ENCODE measurements at places on chromosomes 5 and 9.

- DNase-seq = no peak
Observed at GRCh38 chr9:21305213-21305612, at the start of gene IFNA5. TSS of gene IFNA5 (minus strand) at chr9:21305313. CDS start at chr9:21305256, 57 bp downstream.

DNA sequence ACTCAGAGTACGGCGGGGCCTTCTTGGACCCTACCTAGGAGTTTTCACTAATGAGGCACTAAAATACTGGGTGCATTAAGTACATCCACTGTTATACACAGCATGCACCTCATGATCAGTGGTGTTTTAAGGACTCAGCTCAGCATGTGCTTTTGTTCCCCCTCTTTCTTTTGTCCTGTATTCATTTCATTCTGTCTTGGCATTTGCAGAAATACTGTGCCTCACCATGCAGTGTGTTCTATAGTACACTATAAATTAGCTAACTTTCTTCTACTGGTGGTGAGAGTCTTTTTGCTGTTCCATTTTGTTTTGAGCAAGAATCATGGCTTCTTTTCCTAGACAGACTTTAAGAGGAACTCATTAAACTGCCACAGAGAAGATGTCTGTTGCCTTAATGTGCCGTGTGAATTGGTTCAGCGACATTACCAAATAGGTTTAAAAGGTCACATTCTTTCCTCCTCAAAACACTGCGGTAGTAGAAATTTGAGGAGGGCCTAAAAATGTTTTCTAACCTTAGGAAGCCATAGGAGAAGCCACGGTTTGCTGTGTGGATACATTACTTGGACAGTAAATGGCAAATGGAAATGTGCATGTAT lies 276.6 kb downstream of the MAST4 start:
- no peak for DNase-seq

DNA sequence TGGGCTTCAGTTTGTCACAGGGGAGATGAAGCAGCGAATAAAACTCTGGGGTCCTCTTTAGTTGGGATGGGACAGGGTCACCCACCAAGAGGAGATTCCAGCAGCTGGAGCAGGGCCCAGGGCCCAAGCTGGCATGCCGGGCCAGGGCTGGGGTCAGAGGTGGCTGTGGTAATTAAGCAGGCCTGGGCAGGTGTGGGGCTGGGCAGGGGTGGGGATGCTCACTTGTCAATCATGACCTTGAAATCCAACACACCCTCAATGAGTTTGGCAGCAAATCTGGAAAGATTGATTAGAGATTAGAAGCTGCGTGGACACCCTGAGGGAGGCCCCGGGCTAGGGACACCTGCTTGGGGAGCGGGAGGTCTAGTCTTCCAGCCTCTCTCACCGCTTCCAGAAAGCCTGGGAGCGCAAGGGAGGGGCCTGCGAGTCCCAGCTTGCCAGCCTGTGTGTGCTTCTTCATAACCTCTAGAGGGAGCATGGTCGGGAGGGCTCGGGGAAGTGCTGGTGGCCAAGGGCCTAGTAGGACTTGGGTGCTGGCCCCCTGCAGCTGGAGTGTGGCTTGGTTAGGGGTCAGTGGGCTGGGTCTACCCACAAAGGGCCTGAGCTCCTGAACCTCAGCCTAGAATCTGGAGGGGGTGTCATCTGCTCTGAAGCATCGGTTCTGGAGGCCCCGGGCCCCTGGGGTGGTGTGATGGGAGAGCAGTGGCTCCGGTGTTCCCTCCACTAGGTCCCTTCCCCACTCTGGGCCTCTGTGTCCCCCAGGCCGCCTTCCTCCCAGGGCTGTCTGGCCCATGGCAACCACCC lies 7.6 kb downstream of the CRAT start:
- DNase-seq = no peak

DNA sequence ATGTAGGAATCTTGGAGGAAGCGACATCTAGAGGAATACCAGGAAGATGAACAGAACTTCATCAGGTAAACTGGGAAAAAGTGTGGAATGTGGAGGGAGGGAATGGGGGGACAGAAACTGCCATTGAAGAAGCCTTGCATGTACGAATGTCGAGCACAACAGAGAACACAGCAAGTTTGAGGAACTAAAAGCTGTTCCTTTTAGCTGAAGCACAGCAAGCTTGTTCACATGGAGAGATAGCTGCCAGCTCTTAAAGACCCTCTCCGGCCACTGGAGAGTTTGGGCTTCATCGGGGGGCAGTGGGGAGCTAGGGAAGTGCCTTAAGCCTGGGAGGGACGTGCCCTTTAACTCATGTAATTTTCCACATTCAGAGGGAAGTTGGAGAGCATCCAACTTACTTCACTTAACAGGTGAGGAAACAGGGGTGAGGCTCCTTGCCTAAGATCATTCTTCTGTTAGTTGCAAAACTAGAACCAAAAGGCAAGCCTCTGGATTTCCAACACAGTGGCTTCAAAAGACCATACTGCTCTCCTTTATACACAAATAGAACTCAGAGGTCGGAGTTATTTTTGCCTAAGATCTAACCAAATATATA lies 2.3 kb upstream of the CYFIP2 start:
- no peak for DNase-seq

GRCh38 chr5:39274398-39275085 lies 55.2 kb upstream of the FYB1 start:
- DNase-seq = no peak

DNA sequence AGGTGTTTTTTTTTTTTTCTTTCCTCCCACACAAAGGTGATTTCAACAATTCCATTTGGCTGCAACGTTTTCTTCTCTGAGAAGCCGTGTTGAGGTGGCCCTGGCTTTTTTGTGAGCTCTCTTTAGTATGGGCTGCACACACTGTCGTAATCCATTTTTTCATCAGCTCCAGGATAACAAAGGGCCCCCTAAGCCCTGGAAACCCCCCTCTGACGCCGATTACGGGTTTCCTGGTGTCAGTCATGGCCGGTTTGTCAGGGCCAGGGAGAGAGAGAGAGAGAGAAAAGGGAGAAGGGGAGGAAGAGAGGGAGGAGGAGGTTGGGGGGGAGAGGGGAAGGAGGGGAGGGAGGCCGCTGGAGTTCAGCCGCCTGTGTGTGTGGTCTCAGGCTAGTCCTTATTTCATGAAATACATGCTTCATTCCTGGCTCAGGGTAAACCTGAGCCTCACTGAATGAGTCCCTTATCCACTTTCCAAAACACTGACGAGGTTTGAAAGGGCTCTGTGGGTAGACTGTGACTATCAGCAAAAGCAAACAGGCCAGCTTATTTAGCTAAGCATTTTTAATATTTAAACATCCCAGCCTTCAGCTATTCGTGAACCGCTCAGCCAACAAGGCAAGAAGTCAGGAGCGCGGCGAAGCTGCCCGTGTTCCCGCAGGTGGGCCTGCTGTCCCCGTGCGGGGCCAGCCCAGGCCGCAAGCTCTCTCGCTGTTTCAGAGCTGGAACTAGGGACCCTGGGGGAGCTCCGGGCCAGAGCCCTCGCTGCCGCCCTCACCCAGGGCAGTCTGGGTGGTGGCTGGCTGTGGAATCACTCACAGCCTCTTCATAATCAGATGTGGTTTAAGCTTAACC lies 172.8 kb downstream of the ERCC6L2 start:
- DNase-seq = peak; percentile 11

- no peak for DNase-seq
Observed at GRCh38 chr5:146390469-146390868, 51.8 kb downstream of the POU4F3 start.

Data from stimulated activated CD4-positive, alpha-beta T cell treated with anti-CD3 and anti-CD28 coated beads, Interleukin-2, amount 100 ng/mL, for 48 hours (primary cell).